ENCODE measurements at places on chromosomes 4 and X.

GRCh38 chr4:40087799-40088366 is 31.2 kb downstream of the N4BP2 start:
- DNase-seq, result no peak

- no peak for DNase-seq
Observed at GRCh38 chrX:115367951-115368350, 78.4 kb downstream of the LUZP4 start.

GRCh38 chrX:20680998-20681397 is 414.3 kb upstream of the RPS6KA3 start:
- DNase-seq, result no peak

DNA sequence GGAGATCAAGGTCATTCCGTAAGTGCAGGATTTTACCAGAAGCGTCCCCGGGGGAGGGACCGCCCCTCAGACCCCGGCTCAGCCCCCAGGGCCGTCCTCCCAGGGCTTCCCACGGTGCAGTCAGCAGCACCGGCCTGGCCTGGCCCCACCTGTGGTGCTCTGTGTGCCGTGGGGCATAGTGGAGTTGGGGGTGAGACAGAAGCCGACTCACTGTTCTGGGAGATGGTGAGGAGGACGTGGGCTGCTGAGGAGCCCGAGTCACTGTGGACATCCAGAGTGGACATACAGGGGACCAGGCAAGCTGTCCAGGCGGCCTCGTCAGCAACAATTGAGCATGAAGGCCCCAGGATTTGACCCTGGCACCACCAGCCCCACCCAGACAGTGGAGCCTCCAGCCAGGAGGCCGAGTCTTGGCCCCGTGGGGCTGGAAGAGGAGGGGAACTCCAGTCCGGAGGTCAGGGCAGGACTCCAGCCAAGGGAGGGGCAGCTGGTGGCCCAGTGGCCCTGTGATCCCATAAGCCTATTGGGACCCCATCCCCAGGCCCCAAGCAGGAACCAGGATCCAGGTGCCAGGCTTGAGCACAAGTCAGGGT is 19.1 kb downstream of the ATP5ME start:
- DNase-seq, result no peak

GRCh38 chr4:85600501-85600900 is 125.6 kb downstream of the ARHGAP24 start:
- DNase-seq, result no peak

All from T-helper 2 cell (primary cell).